ENCODE measurements at places on chromosomes 6 and 20.
A peak's percentile ranks its signal among the peaks of the same experiment; 100 is the strongest.

GRCh38 chr20:58019850-58020625 is 208.4 kb downstream of the ANKRD60 start:
- no peak for DNase-seq

GRCh38 chr20:15494851-15495250 is 1078.4 kb downstream of the KIF16B start:
- DNase-seq: no peak

GRCh38 chr6:83430611-83431544 is at the start of gene ME1:
TSS of gene ME1 (minus strand) at chr6:83431051. CDS start at chr6:83430954, 97 bp downstream.
- DNase-seq: peak; percentile 81

- no peak for DNase-seq
Observed at GRCh38 chr6:88881451-88881850, 82.0 kb downstream of the RNGTT start.

DNA sequence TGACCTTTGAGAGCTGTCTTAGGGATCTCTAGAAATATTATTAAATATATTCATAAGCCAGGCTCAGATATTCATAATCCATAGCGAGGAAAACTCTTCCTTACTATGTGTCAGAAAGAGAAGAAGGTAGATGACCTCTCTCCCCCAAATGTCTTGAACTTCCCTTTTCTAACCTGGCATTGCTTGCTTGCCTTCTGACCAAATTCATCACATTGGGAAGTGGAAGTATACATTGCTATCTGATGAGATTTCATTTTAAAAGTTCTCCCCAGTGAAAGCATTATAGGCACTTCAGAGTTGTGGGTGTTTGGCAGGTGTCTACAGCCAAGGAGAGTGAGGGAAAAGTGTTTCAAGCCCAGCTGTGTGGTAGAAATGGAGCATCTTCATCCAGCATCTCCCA is 197.3 kb downstream of the ZFAND3 start:
- DNase-seq: no peak

- DNase-seq: no peak
Observed at GRCh38 chr6:141313986-141314385, 818.7 kb upstream of the GJE1 start.

- no peak for DNase-seq
Observed at GRCh38 chr6:105810105-105810921, 275.8 kb upstream of the PRDM1 start.

DNA sequence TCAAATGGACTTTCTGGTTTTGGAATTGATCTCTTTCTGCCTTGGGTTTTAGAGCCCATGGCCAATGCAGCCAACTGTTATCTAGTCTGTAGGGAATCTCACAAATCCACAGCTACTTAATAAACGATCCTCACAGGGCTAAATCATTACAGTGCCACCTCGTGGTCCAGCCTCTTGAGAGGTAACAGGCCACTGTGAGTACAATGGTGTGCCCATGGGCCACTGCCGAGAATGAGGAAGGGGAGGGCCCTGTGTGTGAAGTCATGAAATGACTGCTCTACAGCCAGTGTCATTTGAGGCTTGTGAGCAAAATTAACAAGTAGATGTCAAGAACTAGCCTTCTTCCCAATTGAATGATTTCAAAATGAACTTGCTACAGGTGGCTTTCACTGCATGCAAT is 54.3 kb upstream of the GMPR start:
- peak; percentile 53 for DNase-seq

- DNase-seq: no peak
Observed at GRCh38 chr6:98574984-98575383, 259.4 kb upstream of the POU3F2 start.

DNA sequence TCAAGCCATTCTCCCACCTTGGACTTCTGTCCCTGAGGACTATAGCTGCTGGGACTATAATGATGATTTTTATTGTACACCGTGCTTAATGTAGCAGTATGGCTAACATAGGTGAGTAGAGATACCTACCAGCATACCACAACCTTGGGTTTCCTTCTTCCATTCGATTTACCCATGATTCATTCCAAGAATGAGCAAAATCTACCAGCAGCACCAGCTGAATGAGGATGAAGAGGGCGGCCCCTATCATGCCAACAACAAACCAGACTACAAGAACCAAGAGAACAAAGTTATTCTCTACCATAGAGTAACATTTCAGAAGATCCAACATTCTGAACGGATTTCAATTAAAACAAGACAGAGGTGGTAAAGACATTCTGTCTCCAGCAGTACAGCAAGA is 12.1 kb downstream of the SERINC3 start:
- no peak for DNase-seq

GRCh38 chr6:134303891-134304290 is 14.0 kb downstream of the SGK1 start:
- no peak for DNase-seq

DNA sequence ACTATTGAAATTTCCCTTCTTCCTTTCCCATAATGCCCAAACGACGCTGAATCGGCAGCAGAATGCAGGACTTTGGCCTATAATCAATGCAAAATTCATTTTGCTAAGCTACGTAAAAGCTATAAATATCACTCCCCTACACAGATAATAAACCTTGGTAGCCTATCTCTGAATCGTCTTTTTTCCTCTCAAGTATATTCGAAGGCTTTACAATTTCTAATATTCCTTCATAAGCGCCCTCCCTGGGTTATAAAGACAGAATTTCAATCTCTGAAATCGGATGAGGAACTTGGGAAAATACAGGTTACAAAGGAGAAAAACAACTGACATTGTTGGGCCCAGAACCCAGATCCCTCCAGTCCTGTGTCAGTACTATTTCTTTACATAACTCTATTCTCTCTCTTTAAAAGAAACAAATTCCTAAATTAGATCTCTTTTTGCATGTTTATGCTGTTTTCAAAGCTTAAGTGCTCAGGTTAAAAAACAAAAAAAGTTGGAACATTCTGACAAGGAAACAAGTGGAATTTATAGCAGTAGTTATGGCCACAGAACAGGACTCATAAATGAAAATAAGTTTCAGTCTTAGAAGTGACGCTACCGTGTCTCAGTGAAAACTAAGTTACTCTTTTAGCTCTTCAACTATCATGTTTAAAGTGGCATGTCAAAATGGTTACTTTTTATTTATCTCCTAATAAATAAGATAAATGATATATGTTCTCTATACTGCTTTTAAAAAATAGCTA is 84.5 kb downstream of the SESN1 start:
- no peak for DNase-seq

DNA sequence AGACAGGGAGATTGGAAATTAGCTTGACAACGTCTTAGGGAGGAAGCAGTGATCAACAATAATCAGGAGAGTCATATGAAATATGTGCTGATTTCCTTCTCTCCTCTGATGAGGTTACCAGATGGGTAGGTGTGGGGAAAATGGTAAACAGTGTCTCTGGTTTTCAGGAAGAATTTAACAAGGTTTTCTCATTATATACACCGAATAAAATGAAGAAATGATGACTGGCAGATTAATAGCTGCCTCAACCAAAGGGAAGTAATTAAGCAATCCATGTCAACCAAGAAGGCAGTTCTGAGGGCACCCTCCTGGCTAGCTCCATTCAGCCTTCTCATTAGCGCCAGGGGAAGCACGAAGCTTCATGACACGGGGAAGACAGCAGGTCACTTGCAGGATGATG is 12.7 kb upstream of the RAMACL start:
- no peak for DNase-seq

GRCh38 chr6:40338306-40338705 is 248.9 kb downstream of the LRFN2 start:
- no peak for DNase-seq
